Activated CD4-positive, alpha-beta T cell treated with anti-CD3 and anti-CD28 coated beads, Interleukin-2, amount 50 U/mL, for 16 hours (primary cell): ENCODE measurements at places on chromosomes 3 and 15.

GRCh38 chr3:513301-513700 lies 316.7 kb downstream of the CHL1 start:
- DNase-seq, result no peak

- DNase-seq, result no peak
Observed at GRCh38 chr3:14818804-14819500, at the start of gene FGD5. FGD5 (plus strand) TSS chr3:14818962; CDS start chr3:14819072, 110 bp downstream.

- DNase-seq, result no peak
Observed at GRCh38 chr3:196737655-196738054, 2.0 kb upstream of the PAK2 start.

DNA sequence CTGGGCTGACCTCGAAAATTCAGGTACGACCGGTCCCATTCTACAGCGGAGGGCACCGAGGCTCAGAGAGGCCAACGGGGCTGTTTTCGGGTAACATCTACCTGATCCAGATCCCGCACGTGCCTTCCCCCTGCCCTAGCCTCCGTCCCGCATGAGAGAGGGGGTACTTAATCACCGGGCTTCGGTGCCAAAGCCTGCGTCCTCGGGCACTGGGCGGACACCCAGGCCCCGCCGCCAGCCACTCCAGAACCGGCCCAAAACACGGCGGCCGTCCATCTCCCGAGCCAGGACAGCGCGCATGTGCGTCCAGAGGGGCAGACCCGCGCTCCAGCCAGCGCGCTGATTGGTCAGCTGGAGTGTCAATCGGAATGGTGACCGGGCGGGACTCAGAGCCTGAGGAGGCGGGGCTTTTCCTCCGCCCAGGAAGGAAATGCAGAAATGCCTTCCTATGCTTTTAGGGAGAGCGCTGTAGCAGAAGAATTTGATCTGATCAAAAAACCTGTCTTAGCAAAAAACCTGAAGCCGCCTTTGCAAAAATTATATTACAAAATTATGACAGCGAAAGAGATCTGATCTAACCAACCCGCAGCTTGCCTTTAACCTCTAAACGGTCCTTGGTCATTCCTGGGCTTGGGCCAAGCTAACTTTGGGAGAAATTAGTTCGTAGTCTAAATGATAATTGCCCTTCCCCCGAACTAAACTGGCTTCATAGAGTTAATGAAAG lies at the start of gene RPUSD3:
Gene RPUSD3 (minus strand): TSS at position 294 of the 724 bp plus-strand sequence. CDS start 18 bp downstream, at position 276.
- DNase-seq, result peak; percentile 97

DNA sequence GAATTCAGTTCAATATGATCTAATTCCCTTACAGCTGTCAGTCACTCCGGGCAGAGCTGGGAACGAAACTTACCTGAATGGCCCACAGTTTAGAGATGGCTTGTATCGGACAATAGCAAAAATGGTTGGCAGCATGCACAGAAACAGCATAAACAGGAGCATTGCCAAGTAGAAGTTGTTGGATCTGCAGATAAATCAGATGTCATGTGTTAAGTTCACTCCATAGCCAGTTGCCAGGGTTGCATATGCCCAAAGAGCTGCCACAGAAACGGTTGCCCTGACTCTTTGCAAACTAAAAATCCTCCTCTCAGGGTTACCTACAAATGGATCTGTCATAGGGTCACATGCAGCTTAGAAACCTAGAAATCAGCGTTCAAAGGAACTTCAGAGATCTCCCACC lies 15.4 kb upstream of the STARD5 start:
- DNase-seq, result no peak

DNA sequence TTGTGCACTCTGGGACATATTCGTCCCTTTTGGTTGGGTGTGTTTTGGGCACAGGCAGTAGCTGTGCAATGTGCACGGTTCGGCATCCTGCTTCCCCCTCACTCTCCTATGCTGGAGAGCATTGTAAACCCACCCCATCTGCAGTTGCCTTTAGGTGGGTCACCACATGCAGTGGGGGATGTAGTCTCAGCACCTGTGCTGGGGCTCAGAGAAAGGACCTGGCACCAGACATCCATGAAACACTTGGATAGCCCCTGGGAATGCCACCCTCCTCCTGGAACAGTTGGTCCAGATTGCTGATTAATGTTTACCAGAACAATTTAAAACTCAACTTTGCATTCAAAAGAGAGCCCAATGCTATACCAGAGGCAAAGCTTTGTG lies 123.9 kb upstream of the MEF2A start:
- no peak for DNase-seq

- DNase-seq, result no peak
Observed at GRCh38 chr3:142356818-142357217, 91.0 kb downstream of the XRN1 start.

DNA sequence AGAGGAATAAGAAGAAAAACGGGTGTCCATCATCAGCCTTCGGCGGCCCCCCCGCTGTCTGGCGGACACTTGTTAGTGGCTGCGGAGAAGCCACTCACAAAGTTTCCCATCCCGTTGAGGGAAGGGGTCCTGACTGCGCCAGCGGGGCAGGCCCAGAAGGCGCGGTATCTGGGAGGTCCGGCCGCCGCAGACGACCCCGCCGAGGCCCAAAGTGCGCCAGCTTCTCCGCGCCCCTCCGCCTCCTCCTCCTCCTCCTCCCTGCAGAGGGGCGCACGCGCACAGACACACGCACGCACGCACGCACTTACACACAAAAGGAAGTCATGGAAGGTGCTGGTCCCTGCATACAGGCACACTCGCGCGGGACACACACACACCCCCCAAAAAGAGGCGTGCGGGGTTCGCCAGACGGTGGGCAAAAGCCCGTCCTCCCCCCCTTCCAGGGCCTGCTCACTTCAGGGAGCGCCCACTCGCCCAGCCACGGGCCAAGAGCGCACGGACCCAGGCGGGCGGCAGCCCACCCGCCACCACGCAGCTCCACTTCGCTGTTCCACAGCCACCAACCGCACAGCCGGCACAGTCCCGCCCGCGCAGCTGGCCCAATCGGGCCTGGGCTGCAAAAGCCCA lies 18.0 kb downstream of the ZNF148 start:
- DNase-seq, result peak; percentile 44

GRCh38 chr3:71039332-71039731 lies 544.2 kb downstream of the FOXP1 start:
- DNase-seq, result peak; percentile 39

DNA sequence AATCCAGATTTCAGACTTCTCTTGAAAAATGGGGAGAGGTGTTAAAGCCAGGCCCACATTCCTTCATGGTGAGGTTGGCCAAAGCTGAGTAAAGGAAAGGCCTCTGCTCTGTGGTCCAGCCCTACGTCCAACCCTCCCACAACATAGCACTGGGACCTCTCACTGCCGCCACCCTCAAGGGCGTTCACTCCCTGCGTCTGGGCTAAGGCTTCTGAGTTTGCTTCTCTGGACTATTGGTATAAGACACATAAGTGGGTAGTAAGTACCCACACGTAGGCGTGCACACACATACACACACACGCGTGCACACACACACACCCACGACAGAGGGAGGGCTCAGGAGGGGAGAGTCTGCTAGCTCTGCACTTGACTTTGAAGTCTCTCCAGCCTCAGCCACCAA lies 80.2 kb upstream of the PXYLP1 start:
- no peak for DNase-seq

DNA sequence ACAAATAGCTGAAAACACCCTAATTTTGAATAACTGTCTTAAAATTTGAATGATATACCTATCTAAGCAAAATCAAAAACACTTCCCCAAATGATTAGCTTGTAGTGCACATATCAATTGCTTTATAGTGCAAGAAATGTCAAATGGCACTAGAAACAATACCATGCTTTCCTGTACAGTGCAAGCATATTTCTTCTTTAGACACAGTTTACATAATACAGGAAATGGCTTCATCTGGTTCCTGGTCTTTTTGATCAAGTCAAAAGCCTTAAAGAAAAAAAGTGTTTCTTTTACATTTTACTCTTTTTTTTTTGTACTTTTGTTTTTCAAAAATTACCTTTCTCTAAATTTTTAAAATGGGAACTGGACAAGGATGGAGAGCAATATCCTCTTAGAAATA lies 352.1 kb downstream of the MECOM start:
- DNase-seq, result no peak

GRCh38 chr3:127637546-127637945 lies 8.6 kb downstream of the PODXL2 start:
- peak; percentile 71 for DNase-seq
